ENCODE measurements at places on chromosomes 12 and 14.
A peak's percentile ranks its signal among the peaks of the same experiment; 100 is the strongest.

DNA sequence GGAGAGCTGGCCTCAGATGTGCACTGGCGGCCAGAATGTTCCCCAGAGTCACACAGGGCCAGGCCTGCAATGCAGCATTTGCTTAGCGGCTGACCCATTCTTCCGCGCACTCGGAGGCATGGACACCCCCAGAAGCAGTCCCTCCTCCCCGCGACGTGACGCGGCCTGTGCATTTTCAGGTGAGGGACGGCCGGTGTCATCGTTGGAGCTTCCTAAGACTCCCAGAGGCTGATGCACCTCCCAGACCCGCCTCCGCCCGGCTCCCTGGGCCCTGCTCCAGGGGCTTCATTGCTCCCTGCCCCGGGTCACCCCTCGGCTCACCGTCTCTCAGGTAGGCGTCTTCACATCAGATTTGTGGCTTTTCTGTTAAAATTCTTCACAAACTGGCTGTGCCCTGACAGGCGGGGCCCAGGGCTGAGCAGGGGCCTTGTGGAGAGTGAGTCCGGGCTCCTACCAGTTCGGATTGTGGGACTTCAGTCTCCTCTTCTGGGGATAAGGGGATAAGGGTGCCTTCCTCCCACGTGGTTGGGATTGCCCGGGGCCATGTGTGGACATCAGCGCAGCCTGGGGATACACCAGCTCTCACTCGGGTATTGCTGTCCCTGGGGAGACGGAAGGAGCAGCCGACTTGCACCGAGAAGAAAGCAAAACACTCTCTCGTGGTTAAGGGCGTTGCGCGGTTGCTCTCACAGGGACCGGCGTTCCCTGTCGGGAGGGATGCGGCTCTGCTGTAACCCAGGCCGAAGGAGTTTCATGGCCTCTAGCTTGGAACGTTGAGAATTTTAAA, 249.1 kb downstream of the ADGRD1 start:
- DNase-seq: no peak

DNA sequence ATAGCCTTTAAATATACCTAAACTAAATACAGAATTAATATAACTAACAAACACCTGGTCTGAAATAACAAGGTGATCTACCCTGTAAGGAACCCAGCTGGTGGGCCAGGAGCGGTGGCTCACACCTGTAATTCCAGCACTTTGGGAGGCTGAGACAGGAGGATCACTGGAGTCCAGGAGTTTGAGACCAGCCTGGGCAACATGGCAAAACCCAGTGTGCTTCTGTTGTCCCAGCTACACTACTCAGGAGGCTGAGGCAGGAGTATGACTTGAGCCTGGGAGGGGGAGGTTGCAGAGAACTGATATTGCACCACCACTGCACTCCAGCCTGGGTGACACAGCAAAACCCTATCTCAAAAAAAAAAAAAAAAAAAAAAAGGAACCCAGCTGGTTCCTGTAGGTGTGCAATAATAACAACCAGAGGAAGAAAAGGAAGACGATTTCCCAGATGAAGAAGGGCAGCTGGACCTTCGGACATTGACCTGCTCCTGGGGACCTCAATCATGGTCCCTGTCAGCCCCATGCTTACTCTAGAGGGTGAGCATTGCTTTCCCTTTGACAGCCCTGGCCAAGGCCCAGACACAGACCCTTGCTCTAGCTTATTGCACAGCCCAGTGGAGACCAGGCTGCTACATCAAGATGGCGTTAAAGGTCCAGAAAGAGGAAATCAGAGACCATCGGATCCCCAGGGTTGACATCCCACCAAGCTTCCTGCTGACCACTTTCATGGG, 5.4 kb downstream of the FOS start:
- no peak for DNase-seq

DNA sequence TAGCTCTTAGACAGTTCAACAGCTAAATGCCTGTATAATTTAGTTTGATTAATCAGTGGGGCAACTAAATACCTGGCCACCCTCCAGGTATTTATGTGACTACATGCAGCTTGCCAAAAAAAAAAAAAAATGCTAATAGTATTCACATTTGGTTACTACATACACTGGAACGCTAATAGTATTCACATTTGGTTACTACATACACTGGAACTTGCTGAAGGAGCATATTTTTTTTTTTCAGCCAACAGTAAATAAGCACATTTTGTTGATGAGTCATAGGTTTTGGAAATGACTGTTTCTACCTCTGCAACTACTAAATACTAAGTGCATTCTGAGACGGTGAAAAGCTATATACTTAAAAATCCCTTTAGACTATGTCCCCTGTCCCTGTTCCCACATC, 1172.3 kb downstream of the LRFN5 start:
- DNase-seq: no peak

GRCh38 chr14:85604714-85605113, 74.8 kb downstream of the FLRT2 start:
- no peak for DNase-seq

- DNase-seq: no peak
These were observed 95.5 kb upstream of the PDE3A start for GRCh38 chr12:20272801-20273200.

DNA sequence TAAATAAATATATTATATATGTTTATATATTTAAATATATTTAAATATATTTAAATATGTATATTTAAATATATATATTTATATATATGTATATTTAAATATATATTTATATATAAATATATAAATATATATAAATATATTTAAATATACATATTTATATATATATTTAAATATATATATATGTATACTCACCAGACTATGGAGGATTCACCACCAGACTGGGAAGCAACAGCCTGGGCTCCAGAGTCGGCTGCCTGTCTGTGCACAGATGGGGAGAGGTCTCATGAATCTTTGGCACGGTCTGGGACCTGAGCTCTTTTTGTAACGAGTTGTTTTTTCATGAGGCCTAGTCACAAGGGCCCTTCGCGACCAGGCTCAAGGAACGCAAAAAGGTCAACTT, 21.3 kb downstream of the NOC4L start:
- no peak for DNase-seq

DNA sequence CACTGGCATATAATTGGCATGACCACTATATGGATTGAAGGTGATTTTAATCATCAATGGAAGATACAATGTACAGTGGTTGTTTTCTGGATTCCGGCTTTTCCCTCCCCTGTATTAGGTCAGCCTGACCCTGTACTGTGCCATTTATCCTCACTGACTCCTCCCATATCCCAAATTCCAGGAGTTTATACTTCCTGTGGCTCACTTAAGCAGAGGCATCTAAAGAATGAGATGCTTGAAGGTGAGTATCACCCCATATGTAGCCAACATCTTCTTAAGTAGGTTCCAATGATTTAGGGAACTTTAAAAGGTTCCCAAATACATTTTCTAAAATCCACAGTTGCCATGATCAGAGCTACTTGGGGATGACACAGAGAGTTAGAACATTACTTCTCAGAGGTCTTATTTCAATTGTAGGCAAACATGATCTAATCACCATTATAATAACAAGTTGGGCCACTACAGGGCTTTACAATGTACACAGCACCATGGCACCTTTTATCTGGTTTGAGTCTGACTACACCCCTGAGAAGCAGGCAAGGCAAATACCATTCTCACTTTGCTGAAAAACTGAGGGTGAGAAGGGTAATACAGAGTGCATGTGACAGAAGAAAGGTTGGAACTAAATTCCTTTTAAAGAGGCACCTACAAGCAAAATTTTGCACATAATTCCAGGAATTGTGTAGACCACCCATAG, 212.3 kb upstream of the GARIN6 start:
- no peak for DNase-seq

GRCh38 chr12:121874071-121874470, 14.5 kb upstream of the PSMD9 start:
- DNase-seq: no peak

GRCh38 chr14:106578481-106578880, 1052.1 kb downstream of the TMEM121 start:
- no peak for DNase-seq

DNA sequence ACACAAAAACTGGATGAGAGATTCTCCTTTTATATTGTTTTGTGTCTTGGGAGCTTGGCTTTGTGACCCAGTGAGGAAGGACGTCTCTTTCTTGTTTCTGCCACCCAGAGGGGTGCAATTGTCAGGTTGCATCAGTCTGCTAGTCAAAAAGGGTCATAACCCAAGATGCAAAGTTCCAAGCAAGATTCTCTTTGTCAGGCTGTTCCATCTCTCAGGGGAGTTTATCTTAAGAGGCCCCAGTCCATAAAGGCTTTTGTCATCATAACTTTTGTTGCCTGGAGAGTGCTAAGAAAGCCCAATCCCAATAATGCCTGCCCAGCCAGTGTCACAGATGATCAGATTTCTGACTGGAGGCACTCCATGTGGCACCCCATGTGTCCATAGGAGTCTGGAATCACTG, 444.9 kb downstream of the TRHDE start:
- DNase-seq: no peak

DNA sequence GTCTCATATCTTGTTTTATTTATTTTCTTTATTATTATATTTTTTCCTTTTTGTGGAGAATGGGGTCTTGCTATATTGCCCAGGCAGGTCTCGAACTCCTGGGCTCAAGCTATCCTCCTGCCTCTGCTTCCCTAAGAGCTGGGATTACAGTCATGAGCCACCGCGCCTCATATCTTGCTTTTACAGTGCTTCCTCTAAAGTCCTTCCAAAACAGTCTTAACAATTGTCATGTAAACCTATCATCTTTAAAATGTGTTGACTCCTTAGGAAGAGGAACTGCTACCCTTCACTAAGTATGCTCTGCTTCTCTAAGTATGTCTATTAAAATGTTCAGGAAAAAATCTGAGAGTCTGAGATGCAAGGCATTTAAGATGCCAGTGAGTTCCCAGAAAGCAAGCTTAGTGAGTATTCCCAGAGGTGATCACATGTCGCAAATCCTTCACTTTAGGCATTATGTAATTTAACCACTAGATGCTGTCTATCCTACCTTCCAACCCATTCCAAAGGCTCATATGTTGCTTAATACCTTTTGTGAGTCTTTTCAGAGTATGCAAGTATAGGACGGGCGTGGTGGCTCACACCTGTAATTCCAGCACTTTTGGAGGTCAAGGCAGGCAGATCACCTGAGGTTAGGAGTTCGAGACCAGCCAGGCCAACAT, 19.7 kb upstream of the FOXJ2 start:
- DNase-seq: no peak

DNA sequence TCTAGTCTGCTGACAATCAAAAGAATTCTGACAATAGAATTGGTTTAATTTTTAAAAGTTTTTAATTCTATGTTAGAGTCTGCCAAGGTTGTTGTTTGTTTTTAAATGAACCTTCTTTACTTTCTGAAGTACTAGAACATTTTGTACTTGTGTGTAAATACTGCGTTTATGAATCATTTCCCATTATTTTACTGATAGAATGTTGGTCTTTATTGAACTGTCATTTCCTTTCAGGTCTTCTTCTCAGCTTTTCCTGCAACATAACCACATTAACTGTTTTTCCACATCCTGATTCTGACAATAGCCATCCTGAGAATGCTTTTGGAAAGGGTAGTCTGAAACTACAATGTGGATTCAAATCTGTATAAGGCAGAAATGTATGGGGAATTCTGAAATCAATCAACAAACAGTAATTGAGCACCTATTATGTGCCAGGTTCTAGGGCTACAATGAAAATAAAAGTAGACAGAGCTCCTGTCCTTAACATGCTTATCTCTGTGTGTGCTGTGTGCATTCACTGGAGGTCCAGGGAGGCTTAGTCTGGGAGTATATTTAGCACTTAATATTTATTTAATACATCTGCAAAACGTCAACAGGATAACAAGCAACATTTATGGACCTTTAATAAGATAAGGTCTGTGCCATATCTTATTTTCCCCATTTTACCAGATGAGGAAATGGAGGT, 73.1 kb upstream of the SLC38A2 start:
- no peak for DNase-seq

GRCh38 chr12:124588751-124589267, 21.4 kb upstream of the NCOR2 start:
- peak; percentile 11 for DNase-seq

- no peak for DNase-seq
These were observed 31.2 kb downstream of the SLC15A5 start for GRCh38 chr12:16246264-16246663.

DNA sequence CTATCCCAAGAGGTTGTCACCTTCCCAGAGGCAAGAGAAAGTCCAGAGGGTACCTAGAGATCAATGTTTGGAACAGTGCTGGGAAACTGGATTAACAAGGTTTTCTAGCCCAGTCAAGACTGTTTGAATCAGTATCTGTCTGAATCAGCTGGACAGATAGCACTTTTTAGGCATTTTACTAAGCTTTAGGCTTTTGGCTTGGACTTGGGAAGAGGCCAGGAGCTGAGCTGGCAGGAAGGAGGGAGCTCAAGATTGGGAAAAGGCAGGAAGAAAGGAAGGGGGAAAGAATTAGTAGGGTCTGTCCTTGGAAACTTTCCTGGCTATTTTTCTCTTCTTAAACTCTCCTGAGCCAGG, 8.3 kb downstream of the IKZF4 start:
- DNase-seq: no peak

GRCh38 chr12:93430280-93430679, 11.5 kb downstream of the UBE2N start:
- no peak for DNase-seq

- DNase-seq: no peak
These were observed 27.4 kb downstream of the PCNX1 start for GRCh38 chr14:70934502-70935134.

- no peak for DNase-seq
These were observed 57.8 kb downstream of the RIMBP2 start for GRCh38 chr12:130658145-130658911.

DNA sequence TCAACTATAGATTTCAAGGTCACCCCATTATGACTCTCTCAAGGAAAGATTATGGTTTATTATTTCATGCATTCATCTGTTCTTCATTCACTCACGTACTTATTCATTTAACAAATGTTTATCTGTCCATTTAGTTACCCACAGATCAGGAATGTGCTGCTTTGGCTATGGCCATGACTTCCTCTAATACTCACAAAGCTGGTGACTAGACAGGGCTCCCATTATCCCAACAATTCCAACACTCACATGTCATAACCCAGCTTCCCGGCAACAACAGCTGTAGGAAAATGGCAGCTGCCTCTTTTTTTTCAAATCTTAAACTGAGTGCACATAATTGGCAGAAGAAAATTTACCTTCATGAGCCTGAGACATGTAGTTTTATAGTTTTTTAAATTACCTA, 190.8 kb upstream of the CCDC196 start:
- no peak for DNase-seq

GRCh38 chr14:54348001-54348611, 48.7 kb upstream of the CDKN3 start:
- DNase-seq: no peak

GRCh38 chr12:116365606-116366455, 88.3 kb upstream of the MED13L start:
- DNase-seq: no peak

- no peak for DNase-seq
These were observed 21.0 kb downstream of the EEA1 start for GRCh38 chr12:92908108-92908507.

All from hypothalamus (tissue), 51 donors.